ENCODE measurements at places on chromosomes 7 and 10.

GRCh38 chr10:13959443-13960359 lies 371.0 kb downstream of the FRMD4A start:
- DNase-seq, result no peak

DNA sequence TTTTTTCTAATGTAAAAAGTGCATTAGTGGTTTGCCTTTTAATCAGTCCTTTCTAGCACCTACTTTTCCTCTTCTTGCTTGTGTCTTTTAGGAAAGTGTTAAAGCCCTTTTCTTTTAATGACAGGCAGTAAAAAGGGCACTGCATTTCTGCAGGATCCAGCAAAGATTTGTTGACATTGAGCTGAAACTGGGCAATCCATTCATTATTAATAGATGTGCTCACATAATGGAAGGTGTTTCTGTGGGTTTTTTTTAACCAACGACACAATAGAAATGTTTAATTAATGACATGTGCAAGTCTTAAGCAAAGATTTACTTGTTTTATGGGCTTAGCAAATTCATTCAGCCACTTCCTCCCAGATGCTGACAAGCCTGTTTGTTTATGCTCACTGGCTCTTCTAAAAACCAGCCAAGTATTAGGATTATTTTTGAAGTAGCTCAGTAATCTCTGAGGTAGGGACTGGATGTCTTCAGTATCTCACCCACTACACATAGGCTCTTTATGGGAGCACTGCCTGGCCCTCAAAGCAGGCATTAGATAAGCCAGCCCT lies 1201.1 kb downstream of the SORCS1 start:
- no peak for DNase-seq

GRCh38 chr7:27176962-27177794 lies 3.1 kb upstream of the HOXA10 start:
- no peak for DNase-seq

DNA sequence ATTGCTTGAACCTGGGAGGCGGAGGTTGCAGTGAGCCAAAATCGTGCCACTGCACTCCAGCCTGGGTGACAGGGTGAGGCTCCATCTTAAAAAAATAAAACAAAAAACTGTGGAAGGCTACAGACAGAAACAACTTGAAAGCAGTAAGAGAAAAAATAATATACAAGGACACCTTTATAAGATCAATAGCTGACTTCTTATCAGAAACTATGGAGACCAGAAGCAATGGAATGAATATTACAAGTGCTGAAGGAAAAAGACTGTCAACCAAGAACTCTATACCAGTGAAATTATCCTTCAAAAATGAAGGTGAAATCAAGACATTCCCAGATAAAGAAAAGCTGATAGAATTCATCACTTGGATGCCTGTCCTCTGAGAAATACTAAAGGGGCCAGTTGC lies 49.0 kb downstream of the RBAK start:
- no peak for DNase-seq

- no peak for DNase-seq
Observed at GRCh38 chr7:39910108-39910869, 39.8 kb upstream of the CDK13 start.

GRCh38 chr7:120273476-120273975 lies 551 bp downstream of the KCND2 start:
- DNase-seq, result no peak

GRCh38 chr10:124097883-124098282 lies 4.5 kb upstream of the CHST15 start:
- no peak for DNase-seq

DNA sequence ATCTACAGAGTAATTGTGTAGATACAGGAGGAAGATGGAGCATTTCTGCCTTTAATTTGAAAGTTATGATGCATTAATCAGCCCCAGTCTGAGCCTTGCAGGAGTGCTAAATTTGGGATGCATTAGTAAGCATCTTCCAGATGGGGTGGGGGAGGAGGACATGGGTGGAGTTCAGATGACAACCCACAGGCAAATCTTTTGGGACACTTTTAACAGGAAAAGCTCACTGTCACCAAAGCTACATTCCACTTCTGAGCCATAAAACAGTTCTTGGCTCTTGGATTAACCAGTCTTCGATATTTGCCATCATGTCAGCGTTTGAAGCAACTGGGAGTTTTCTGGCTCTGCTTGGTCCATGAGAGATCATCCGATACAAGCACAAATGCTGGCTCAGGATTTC lies 121.1 kb downstream of the CXCL12 start:
- no peak for DNase-seq

GRCh38 chr7:1715331-1715625 lies 45.2 kb downstream of the ELFN1 start:
- no peak for DNase-seq

DNA sequence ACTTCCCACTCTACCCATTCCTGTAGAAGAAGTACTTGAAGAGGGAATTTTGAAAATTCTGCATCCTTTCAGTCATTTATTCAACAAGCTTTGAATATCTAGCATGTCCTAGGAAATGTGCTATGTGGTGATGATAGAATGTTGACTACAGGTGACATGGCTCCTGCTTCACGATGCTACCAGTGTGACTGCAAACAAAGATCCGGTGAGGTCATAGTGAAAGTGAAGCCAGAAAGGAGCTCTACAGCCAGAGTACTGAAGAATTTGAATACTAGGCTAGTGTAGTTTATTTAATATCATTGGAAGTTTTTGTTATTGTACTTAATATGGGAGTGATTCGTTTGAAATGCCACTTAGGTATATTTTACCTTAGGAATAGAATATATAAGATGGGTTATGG lies 348.1 kb downstream of the TFEC start:
- no peak for DNase-seq

GRCh38 chr7:112546723-112547513 lies 66.1 kb downstream of the LSMEM1 start:
- DNase-seq, result no peak

GRCh38 chr7:816300-816750 lies 16.0 kb upstream of the SUN1 start:
- DNase-seq, result peak; percentile 100

DNA sequence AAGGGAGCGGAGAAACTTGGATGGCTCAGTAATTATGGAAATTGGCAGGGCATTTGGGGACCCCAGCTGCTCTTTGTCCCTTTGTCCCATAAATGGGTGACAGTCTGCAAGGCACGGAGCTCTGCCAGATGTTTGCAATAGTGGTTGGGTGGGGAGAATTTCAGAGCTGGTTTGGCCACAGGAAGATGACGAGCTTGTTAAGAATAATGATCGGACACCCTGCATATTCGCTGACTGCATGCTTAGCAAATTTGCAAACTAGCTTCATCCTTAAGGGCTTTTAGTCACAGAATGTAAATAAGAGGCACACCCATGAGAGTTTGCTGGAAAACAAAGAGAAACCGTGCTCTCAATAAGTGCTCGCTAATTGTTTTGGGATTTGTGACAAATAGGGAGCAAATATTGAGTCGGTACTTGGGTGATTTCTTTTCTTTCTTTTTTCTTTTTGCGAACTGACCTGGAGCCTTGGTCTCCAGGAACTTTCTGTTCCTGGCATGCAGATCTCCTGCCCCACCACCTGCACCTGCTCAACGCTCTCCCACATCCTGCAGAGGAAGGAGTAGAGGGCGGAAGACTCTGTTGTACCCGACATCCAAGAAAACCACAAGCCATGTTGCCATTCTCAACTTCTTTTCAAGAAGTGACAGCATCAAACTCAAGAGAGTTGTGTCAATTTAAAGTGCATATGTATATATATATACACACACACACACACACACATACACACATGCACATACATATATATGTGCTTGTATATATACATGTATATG lies 238.9 kb downstream of the CAMK1D start:
- DNase-seq, result no peak
